Spinal cord (tissue), 10 donors: ENCODE measurements at places on chromosomes 5 and 9. TPM values are rescaled to one million over a fixed set of nuclear protein-coding genes. Genes with fewer than 3 reads are reported as not detected.

The IFNA2 gene
- polyA plus RNA-seq, result not detected

The POU5F2 gene
- polyA plus RNA-seq, result 0.11 TPM

The ZNF354B gene
- 17.5 TPM for polyA plus RNA-seq

The PLPPR1 gene
- polyA plus RNA-seq, result 91.5 TPM

The CDKN2B-AS1 gene
- 0.51 TPM for polyA plus RNA-seq

- DNase-seq, result peak; percentile 14
These were observed 94.7 kb downstream of the FGF10 start for GRCh38 chr5:44294516-44294915.

- DNase-seq, result peak; percentile 80
These were observed 1.6 kb downstream of the DMRT2 start for GRCh38 chr9:1051584-1052275.

DNA sequence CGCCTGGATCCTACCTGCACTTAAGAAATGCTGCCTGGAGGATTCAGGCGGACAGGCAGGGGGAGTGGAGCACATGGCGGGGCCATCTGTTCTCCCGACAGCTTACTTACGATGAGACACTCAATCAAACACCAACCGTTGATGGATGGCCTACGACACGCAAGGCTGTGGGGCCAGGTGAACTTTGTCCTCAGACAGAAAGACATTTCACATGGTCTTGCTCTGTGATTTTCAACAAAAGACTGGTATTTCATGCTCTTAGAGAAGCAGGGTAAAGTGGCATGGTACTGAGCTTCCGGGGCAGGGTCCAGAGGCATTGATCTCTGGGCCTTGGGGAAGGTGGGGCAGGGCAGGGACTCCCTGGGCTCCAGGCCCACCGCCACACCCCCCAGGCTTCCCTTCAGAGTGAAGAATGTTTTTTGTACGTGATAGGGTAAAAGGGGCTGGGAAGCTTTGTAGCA, 9.1 kb upstream of the OLFM1 start:
- no peak for DNase-seq

- DNase-seq, result no peak
These were observed 139.5 kb downstream of the BARX1 start for GRCh38 chr9:93815677-93816076.

DNA sequence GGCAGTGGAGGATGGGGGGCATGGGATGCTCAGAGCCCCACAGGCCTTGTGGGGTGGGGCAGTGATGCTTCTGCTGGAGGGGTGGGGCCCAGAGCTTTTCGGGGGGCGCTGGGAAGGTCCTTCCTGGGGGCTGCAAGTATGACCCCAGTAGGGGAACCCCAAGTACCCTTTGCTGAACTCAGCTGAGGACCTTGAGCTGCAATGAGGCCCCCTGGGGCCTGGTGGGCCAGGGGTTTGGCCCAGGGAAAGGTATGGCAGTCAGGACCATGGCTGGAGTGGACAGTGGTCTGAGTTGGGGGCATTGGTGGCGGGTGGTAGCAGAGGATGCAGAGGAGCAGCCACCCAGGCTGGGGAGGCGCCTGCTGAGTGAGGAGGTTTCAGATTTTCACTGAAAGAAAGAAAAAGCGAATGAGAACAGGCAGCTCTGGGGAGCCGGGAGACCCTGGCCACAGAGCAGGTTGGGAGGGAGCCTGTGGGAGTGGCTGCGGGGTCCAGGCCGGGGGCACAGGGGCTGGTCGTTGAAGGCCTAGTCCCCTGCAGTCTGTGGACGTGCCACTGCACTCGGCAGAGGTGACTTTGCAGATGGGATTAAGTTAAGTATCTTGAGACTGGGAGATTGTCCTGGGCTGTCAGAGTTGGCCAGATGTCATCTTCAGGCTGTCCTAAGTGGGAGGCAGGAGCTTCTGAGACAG, 19.2 kb downstream of the WNK2 start:
- no peak for DNase-seq

- no peak for DNase-seq
These were observed 21.8 kb downstream of the ENTREP1 start for GRCh38 chr9:69346596-69347390.

- DNase-seq, result no peak
These were observed 56.5 kb upstream of the RNF38 start for GRCh38 chr9:36456480-36457065.

GRCh38 chr5:178288401-178289368, 56.1 kb upstream of the PHYKPL start:
- DNase-seq, result peak; percentile 64

DNA sequence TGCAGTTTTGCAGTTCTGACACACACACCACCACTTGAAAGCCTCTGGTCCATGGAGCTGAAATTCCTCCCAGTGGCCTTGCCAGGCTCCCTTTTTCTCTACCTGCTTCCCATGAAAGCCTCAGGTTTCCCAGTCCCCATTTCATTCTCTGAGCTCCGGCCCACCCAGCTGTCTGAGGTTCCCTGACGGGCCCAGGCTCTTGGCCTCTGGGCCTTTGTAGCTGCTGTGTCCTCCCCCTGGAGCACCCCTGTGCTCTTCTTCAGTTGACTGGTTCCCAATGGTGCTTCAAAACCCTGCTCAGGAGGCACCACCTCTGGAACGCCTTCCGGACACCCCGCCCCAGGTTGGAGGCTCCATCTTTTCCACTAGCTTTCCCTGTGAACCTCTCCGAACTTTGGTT, 155.9 kb upstream of the SHB start:
- DNase-seq, result no peak

DNA sequence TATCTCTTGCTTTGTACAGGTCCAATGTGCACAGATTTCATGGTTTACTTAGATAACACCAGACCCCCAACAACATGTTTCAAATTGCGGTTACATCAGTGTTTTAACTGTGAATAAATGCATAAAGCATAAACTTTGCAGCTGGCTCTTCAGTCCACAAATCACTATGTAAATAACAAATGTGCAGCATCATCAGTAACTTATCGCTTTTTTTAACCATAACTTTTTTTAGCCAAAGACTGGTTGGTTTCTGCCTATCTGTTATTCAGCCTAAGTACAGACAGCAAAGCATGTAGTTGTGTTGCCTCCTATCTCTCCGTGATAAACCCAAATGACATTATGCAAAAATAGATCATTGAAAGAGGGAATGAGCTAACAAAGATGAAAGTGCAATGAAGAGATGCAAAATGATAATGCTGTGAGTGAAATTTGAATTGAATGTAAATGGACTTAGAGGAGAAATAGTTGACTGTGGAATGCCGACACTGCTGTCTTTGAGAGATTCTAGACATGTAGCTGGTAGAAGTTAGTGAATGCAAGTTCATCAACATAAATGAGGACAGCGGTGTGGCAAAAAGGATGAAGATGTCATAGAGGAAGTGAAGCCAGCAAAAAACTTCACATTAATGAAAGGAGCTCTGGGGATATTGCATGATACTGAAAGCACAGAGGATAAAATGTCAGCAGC, 108.8 kb downstream of the PDE8B start:
- no peak for DNase-seq

DNA sequence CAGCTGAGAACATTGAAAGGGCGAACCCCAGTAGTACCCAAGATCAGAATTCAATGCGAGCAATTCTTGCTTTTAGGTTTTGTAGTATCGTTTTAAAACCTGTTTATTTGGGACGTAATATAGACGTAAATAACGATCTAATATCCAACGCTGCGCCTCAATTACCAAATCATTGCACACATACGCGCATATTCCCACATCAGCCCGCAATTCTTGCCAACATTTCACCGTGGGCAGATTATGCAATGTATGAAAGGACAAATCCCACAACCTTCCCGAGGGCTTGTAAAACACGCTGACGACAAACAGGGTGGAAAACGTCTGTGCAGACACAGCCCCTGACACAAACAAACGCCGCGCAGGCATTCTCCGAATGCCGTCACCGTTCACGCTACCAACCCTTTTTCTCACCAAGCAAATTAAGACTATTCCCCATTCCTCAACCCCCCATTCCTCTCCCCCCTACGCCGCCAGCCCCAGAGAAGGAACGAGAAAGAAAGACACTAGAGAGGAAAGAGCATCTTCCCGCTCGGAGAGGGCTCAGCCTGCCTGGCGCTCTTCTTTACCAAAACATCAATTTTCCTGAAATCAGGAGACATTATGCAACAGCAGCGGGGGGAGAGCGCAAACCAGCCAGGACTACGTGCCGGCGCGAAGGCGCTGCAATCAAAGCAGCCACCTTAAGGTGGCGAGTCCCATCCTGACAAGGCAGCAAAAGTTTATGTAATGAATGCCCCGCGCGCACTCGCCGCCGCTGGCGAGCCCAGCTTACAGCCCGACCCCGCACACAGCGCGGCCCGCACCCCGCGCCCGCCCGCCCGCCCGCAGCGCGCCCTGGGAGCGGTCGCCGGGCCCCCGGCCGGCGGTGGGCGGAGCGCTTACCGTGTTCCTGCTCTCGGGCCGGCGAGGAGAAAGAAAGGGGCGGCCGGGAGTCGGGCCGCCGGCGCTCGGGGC, 597 bp downstream of the NFIL3 start:
- peak; percentile 92 for DNase-seq

DNA sequence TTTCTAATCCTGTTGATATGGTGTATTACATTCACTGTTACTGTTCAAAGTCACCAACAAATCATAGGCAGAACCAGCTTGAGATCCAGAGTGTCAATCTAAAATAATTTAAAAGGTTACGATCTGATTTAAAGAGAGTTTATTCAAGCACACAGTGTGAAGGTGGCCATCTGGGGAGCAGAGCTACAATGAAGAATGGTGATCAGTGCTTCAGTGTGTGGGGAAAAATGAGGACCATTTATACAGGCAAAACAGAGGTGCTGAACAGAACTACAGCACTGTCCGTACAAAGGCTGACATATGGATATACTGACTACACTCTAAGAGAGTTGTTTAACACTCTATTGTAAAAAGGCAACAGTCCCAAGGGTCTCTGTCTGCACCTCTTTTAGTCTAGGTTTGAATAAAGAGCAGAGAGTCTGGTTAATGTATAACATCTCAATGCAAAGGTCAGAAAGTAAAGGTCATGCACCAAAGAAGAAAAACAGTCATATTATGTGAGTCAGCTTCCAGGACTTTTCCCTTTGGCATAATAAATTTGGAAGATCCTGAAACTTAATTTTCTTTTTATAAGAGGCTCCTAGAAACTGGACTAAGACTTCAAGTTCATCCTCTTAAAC, 29.7 kb upstream of the TDRD7 start:
- no peak for DNase-seq

GRCh38 chr5:72518001-72518683, 10.9 kb upstream of the ZNF366 start:
- DNase-seq, result no peak

DNA sequence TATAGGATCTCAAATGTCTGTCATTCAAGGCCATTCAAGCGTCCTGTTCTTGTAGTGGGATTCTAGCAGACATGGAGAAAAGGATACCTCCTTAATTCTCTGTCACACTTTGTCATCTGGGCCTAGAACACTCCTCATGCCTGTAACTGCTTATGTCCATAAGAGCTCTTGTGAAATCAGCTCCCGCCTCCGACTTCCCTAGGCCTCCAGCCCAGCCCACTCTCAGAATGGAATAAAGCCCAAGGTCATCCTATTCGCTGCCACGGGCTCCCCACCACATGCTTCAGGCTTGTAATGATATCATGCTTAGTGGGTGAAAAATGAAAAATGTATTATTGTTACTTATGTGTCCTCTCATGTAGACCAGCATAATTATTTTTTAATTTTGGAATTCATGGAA, 632.5 kb downstream of the ISL1 start:
- DNase-seq, result no peak

DNA sequence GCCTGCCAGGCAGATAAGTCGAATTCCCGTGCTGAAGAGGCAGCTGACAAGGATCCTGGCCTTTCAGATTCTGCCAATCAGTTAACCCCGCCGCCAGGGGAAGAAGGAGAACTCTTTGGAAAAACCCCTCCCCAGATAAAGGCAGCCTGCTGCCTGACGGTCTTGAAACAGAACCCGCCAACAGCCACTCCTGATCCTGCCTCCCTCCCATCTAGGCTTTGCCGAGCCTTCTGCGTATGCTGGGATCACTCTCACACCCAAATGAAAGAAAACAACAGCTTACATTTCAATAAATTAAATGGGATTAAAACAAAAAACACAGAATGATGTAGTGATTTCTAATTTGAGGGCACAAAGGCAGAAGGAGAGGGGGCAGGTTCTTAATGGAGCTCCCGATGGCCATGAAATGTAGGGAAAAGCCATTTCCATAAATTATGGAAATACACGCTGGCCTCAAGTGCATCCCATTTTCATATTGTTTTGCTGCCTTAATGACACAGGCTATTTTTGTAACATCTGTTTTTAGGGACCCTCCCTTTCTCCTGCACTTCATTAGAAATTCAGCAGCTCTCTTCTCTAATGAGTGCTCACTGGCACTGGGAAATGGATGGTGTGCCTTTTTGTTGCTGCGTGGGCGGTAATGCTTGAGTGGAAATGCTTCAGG, 319.1 kb downstream of the MED10 start:
- DNase-seq, result no peak

DNA sequence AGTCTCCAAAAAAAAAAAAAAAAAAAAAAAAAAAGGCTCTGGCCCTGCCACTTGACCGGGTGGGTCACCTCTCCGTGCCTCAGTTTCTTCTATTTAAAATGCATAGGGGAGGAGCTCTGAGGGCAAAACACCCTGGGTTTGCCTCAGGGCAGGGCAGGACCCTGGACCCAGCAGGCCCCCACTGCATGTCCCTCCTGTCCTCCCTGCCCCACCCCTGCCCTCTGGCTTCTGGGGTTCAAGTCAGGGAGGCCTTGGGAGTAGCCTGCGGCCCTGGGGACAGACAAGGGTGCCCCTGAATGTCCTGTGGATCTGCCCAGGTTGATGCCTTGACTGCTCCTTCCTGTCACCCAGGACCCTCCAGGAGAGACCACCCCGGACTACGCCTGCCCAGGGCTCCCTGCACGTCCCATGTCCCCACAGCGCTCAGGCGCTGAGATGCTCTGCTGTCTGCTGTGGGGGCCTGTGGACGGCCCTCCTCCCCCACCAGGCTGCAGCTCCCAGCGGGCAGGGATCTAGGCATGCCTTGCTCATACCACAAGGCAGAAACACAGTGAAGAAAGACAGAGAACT, 35.4 kb downstream of the ADAMTS2 start:
- DNase-seq, result no peak

DNA sequence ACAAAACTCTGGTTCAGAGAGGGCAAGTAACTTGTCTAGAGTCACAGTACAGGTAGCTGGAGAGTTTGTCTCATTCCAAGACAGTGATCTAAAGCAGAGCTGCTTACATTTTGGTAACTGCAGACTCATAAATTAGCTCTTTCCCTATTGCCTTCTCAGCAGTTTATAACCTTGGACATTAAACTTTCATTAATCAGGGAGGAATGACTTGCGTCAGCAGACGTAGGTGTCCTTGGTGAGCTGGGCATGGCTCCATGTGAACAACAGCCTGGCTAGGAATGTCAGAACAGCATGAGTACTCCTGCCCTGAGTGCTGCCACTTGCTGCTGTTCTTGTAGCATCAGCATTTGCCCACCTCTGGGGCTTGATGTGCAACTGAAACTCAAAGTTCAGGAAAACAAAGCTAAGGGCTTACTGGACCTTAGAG, 2.2 kb upstream of the ALDOB start:
- DNase-seq, result no peak

DNA sequence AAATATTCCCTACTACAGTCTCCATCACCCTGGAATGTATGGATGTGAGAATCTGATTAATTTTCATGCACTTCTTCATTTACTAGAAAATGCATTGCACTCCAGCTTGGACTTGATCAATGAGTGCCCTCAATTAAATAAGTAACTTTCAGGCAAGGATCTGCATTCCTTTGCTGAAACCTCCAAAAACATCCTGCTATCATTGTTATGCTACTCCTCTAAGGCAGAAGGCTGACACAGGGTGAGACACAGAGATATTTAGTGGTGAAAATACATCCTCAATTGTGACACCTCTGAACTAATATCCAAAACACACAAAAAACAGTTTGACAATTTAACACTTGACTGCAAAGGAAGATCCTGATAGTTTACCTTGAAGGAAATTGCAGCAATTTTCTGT, 57.9 kb upstream of the CDH12 start:
- no peak for DNase-seq
